ENCODE measurements at places on chromosomes 2 and 18.

GRCh38 chr2:64635976-64636911 lies 17.5 kb downstream of the SERTAD2 start:
- DNase-seq = no peak

DNA sequence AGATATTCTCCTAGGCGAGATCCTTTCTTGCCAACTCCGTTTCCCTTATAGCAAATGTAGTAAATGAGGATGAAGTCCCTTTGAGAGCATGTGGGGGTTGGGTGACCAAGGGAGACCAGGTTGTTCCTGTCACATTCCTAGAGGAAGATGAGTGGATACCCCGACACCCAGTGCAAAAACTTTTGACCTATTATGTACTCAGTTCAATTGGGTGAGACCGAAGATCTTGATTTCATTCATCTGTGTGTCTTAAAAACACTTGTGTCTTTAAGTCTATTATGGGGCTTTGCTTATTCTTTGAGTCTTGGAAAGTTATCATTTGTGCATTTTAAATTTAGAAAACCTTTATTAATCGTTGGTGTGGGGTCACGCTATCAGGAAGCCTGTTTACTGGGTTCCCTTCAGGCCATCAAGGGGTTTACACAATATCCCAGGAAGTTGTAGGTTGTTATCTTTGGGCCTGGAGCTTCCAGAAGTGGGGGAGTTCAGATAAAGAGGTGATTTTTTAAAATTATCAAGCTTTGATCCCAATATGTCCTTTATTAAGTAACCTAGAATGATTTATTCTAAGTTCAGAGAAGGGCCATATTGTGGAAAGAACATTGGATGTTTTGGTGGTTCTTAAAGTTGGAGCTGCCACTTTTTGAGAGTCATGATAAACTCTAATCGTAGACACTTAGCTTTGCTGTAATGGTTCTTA lies 2.8 kb downstream of the RHOB start:
- DNase-seq = peak; percentile 38

DNA sequence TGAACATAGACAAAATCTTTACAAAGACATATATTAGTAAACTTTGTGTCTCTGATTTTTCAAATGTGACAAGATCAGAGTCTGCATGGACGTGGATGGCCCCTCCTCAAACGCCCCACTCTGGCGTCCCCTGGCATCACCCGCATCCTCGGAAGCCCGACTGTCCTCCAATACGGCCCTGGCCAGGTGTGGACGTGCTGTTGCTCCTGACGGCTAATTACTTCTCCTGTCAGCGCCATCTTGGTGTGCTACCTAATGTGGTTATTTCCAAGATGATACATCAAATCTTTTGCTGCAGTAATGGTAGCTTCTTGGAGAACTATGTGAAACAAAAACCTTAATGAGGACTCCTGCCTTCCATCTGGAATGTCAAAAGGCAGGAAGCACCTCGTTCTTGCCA lies 747.4 kb upstream of the SALL3 start:
- DNase-seq = no peak

- no peak for DNase-seq
These were observed 5.0 kb upstream of the ESPNL start for GRCh38 chr2:238095143-238095542.

DNA sequence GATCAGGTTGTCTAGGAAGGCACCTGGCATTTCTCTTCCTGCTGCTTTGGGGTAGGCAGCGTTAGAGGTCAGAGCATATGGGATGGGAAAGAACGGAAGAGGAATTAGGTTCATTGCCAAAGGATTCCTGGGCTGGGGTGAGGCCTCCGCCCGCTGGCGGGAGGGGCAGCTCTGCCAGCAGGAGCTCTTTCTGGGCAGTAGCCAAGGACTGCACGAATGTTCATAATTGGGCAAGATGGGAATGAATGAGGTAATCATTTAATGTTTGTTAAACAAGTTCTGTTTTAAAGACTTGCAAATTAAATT lies 253.9 kb downstream of the AGAP1 start:
- no peak for DNase-seq

DNA sequence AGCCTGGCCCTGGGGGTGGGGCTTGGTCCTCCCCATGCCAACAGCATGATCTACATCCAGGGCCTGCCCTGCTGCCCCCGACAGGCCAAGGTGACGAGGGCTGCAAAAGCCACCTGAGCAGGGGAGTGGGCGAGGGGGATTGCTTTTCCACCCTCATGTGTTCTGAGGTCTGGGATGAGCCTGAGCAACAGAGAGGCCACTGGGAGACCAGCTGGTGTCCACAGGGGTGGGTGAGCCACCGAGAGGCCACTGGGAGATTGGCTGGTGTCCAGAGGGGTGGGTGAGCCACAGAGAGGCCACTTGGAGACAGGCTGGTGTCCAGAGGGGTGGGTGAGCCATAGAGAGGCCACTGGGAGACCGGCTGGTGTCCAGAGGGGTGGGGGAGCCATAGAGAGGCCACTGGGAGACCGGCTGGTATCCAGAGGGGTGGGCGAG lies 147.4 kb upstream of the GPC1 start:
- DNase-seq = peak; percentile 29

DNA sequence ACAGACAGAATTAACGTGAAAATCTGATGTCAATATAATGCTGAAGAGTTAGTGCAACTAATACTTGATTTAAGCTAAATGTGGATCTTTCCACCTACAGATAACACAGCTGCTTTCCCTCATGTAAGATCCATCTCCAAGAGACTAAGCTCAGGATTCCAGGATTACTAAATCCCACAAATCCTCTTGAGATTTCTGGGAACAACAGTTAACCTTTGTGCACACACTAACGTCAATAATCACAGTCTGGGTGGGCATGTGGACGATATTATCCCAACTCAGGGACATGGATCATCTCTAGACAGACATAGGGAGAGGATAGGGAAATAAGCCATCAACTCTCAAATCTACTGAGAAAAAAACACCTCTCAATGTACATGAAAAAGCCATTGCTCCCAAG lies 432.6 kb downstream of the SATB2 start:
- DNase-seq = no peak

- no peak for DNase-seq
These were observed 41.0 kb downstream of the EPB41L5 start for GRCh38 chr2:120053891-120054290.

DNA sequence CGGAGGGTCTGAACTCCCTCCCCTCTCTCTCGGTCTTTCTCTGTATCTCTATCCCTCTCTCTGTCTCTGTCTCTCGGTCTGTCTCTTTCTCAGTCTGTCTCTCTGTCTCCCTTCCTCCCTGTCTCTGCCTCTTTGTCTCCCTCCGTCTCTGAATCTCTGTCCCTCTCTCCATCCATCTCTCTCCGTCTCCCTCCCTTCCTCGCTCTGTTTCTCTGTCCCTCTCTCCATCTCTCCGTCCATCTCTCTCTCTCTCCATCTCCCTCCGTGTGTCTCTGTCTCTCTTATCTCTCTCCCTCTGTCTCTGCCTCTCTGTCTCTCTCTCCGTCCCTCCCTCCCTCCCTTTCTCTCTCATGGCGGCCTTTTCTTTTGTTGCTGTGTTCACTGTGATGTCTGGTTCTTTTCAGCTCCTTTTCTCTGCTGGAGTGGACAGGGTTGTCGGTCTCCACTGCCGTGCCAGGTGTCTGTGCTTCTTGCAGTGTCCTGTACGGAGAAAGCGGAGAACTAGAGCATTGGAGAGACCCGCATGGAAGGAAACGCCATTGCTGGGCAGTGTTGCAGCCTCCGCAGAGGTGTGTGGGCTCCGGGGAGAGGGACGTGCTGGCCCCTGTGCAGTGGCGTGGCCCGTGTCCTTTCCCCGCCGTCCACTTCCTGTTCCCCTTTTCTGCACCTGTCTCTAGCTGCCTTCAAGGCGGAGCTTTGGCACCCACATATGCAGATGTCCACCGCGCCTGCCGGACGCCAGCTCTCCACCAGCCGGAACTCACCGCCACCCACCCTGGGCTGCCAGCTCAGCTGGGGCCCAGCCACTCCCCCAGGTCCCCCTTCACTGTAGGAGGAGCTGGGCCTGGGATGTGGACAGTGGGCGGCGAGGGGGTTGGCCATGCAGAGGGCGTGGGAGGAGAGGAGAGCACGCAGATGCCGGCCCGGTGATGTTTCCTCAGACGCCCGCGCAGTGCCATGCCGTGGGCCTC lies 113.1 kb downstream of the NFATC1 start:
- DNase-seq = peak; percentile 56

DNA sequence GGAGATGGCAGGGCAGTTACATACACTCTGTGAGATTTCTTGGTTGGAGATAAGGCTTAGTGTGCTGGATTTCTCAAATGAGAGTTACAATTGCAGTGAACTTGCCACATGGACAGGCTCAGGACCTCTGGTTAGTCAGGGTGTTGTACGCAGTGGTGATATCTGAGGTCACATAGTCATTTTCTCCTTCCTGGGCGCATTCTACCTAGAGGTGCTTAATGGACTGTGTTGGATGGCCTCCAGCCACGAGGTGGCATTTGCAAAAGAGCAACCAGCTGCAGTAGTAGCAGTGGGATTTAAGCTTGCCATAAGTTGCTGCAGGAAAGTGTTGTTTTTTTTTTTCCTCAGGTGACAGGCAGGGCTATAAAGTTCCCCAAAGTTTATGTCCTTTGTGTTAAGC lies 173.8 kb upstream of the TMEM200C start:
- DNase-seq = no peak

DNA sequence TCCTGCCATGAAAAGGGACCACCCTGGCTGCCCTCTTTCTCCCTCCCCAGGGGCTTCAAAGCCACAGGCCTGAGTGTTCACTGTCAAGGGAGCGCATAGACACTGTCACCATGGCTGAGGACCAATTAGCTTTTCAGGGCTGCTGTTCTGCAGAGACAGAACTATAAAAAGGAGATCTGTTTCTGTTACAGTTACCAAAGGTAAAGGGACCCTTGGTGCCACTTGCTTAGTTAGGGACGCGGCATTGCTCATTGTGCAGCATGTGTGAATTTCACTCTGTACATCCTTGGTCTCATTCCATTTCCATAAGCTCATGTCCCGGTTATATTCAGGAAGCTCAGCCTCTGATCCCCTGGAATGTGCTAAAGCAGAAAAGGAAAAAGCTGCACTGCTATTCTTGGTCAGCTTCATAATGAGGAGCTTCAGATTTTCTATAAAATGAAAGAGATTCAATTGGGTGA lies 55.5 kb upstream of the RNF152 start:
- no peak for DNase-seq

Measured in psoas muscle (tissue), 8 donors.